ENCODE measurements at places on chromosomes 2 and 18.

DNA sequence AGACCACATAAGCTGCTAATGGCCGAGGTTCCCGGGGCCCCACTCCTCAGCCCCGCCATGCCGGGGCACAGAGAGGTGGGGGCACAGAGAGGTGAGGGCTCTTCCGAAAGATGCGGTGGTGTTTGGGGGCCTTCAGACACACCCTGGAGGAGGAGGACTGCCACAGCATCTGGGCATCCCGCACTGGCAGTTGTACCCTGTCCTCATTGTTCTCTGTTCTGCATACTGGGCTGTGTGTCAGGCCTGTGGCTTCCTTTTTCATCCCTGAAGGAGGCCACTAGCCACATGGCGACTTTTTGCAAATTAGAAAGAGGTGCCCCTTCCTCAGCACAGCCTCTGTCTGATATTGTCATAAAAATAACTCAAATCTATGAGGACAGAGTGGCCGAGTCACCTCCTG, 150.1 kb downstream of the CTIF start:
- no peaks in the 10 kb centered on the region for H3K27me3 ChIP-seq
- H3K4me1 ChIP-seq: peaks cover 11% of the 10 kb centered on the region
- H3K36me3 ChIP-seq: no peaks in the 10 kb centered on the region
- H3K4me3 ChIP-seq: no peak overlapping the region
- H3K27ac ChIP-seq: no peak overlapping the region

DNA sequence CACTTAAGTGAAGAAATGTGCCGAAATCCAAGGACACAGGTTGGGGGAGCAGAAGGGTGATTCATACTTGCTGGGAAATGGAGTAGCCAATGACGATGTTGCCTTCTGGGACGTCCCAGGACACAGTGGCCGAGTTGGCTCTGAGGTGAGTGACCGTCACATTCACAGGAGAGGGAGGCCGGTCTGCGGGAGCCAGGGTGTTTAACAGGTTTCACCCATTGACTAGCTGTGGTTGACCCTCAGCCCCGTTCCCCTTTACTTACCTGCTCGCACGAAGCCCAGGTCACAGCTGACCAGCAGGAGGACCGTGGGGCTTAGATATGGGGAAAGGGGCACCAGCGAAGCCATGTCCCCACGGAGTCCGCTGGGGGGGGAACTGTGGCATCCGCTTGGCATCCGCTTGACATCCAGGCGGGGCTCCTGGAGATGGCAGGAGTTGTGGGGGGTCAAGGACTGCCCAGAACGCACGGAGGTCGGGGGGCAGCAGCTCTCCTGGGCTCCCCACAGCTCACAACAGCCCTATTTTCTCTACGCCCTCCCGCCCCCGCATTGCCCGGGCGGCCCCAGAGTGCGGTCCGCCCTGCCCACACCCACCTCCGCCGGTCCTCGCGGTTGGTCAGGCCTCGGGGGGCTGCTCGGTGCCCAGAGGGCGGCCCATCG, 586 bp downstream of the FNDC4 start:
- peak overlapping the region; percentile 64 for H3K4me3 ChIP-seq
- no peaks in the 10 kb centered on the region for H3K36me3 ChIP-seq
- peaks cover 22% of the 10 kb centered on the region for H3K4me1 ChIP-seq
- H3K27me3 ChIP-seq: no peaks in the 10 kb centered on the region

- H3K4me3 ChIP-seq: peak overlapping the region; percentile 65
- peaks cover 4% of the 10 kb centered on the region for H3K27me3 ChIP-seq
- no peak for DNase-seq
- H3K4me1 ChIP-seq: peaks cover 16% of the 10 kb centered on the region
- H3K36me3 ChIP-seq: no peaks in the 10 kb centered on the region
Observed at GRCh38 chr2:23385351-23385747, 370 bp downstream of the KLHL29 start.

DNA sequence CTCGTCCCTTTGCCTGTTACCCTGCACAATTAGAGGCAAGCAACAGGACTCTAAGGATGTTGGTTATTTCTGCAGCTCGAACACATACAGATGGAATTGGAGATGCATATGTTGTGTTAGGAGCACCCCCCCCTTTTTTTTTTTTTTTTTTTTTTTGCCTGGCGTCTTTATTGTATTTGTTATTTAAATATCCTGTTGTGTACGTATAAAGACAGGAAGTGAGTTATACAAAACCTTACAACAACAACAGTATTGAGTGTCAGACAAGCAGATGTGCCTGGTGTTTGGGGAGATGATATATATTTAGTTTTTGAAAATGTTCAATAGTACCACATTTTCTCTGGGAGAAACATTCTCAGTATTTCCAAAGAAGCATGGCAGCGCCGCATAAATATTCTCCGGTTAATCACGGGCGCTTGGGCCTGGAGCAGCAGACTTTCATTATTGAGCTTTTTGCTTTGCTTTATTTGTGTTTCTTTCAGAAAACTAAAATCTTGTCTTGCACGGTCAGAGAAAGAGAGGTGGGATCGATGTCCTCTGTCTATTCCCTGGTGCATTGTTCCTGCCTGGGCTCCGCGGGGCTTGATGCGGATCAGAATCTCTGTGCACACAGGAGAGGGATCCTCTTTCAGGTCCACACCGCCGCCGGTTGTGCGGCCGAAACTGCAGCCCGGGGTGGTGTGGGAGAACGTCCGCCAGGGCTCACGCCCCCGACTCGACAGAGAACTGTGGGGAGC, 23.2 kb upstream of the ZNF516 start:
- DNase-seq: peak; percentile 82
- no peaks in the 10 kb centered on the region for H3K36me3 ChIP-seq
- H3K4me1 ChIP-seq: no peaks in the 10 kb centered on the region
- H3K27me3 ChIP-seq: no peaks in the 10 kb centered on the region
- peak overlapping the region; percentile 19 for H3K27ac ChIP-seq

DNA sequence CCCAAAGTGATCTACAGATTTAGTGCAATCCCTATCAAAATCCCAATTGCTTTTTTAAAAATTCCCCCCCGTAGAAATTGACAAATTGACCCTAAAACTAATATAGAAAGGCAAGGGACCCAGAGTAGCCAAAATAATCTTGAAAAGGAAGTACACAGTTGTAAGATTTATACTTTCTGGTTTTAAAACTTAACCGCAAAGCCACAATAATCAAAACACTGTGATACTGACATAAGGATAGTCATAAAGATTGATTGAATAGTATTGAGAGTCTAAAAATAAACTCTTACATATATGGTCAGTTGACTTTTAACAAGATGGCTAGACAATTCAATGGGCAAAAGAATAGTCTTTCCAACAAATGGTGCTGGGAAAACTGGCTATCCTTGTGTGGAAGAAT, 58.7 kb upstream of the GAREM2 start:
- DNase-seq: no peak
- no peak overlapping the region for H3K27ac ChIP-seq
- H3K27me3 ChIP-seq: no peaks in the 10 kb centered on the region
- no peak overlapping the region for H3K4me3 ChIP-seq

GRCh38 chr2:100419915-100420314, 2.4 kb upstream of the CHST10 start:
- peaks cover 17% of the 10 kb centered on the region for H3K4me1 ChIP-seq
- H3K36me3 ChIP-seq: no peaks in the 10 kb centered on the region
- H3K27me3 ChIP-seq: no peaks in the 10 kb centered on the region
- DNase-seq: no peak
- H3K27ac ChIP-seq: no peak overlapping the region

DNA sequence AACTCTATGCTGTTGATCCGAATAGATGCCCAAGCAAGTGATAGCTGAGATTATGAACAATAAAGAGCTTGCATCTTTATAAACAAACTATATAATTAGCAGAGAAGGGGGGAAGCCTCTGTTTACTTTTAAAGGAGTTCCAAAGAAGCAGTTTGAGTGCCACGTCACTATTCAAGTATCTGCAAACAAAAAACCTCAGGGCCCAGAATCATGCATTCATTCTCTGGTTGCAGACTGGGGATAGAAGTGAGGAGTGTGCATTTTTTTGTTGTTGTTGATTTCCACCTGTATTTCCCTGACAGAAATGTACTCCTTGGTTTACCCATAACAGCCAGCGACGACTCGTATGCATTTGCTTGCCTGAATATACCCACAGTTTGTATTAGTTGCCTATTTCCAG, 264.3 kb downstream of the PTGR3 start:
- H3K27ac ChIP-seq: no peak overlapping the region
- no peaks in the 10 kb centered on the region for H3K27me3 ChIP-seq
- no peaks in the 10 kb centered on the region for H3K36me3 ChIP-seq
- no peak for DNase-seq

- H3K4me1 ChIP-seq: peaks cover 12% of the 10 kb centered on the region
- no peak overlapping the region for H3K4me3 ChIP-seq
- H3K27me3 ChIP-seq: no peaks in the 10 kb centered on the region
- peak overlapping the region; percentile 36 for H3K27ac ChIP-seq
- H3K36me3 ChIP-seq: no peaks in the 10 kb centered on the region
Observed at GRCh38 chr2:43524177-43524965, 71.5 kb downstream of the THADA start.

GRCh38 chr2:234162861-234163260, 112.4 kb downstream of the SPP2 start:
- DNase-seq: no peak
- no peaks in the 10 kb centered on the region for H3K27me3 ChIP-seq
- no peaks in the 10 kb centered on the region for H3K4me1 ChIP-seq
- no peak overlapping the region for H3K4me3 ChIP-seq
- H3K36me3 ChIP-seq: no peaks in the 10 kb centered on the region
- no peak overlapping the region for H3K27ac ChIP-seq

GRCh38 chr2:186349508-186349907, 136.6 kb upstream of the ZC3H15 start:
- H3K27ac ChIP-seq: no peak overlapping the region
- DNase-seq: no peak
- no peak overlapping the region for H3K4me3 ChIP-seq
- H3K27me3 ChIP-seq: no peaks in the 10 kb centered on the region
- no peaks in the 10 kb centered on the region for H3K36me3 ChIP-seq

- no peak overlapping the region for H3K4me3 ChIP-seq
- H3K4me1 ChIP-seq: peaks cover 37% of the 10 kb centered on the region
- H3K27ac ChIP-seq: no peak overlapping the region
- no peaks in the 10 kb centered on the region for H3K36me3 ChIP-seq
Observed at GRCh38 chr2:164911832-164912231, 43.5 kb downstream of the SLC38A11 start.

GRCh38 chr18:9191658-9192256, 55.2 kb downstream of the ANKRD12 start:
- no peak overlapping the region for H3K27ac ChIP-seq
- H3K36me3 ChIP-seq: no peaks in the 10 kb centered on the region
- H3K4me3 ChIP-seq: no peak overlapping the region

DNA sequence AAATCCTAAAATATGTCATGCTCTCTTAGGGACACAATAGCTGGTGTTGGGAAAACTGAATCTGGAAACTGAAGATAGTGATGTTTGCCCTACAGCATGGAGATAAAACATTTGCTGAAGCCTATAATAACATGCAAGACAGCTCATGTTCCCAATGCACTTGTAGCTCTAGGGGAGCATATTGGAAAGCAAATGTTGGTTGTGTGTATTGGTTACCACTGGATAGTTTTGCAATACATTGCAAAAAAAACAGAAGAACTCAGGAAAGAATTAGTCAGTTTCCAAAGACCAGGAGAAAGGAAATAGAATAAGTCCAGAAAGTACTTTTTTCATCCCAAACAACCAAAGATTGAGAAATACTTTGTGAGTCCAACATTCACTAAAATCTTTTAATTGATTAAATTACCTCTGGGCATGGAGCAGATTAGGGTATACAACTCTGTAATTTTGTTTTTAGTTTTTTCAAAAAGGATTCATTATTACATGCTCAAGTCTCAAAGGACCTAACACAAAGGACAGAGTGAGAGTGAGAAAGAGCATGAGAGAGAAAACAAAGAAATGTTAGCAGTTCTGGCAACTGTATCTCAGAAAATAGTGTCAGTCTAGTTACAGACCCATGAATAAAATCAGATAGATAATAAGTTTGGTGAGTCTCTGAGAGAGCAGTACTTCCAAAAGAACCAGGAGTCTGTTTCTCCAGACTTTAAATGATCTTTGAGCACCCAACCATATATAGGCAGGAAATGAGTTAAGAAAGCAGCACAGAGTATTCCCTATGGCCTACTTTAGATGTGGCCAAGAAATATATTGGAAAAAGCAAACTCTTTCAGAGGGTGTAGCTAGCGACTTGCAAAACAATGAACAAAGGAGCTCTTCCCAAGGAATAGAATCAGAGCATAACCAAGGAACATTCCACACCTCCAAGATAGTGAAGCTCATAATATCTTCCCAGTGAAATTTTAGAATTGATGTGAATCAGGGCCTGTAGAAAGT, 36.6 kb upstream of the COL3A1 start:
- no peak overlapping the region for H3K27ac ChIP-seq
- no peak overlapping the region for H3K4me3 ChIP-seq
- H3K36me3 ChIP-seq: no peaks in the 10 kb centered on the region
- H3K27me3 ChIP-seq: no peaks in the 10 kb centered on the region
- no peaks in the 10 kb centered on the region for H3K4me1 ChIP-seq

- H3K27ac ChIP-seq: no peak overlapping the region
- DNase-seq: no peak
- H3K4me3 ChIP-seq: peak overlapping the region; percentile 89
- peaks cover 3% of the 10 kb centered on the region for H3K36me3 ChIP-seq
- no peaks in the 10 kb centered on the region for H3K27me3 ChIP-seq
- H3K4me1 ChIP-seq: peaks cover 18% of the 10 kb centered on the region
Observed at GRCh38 chr18:36066001-36066400, 1.4 kb downstream of the RPRD1A start.

DNA sequence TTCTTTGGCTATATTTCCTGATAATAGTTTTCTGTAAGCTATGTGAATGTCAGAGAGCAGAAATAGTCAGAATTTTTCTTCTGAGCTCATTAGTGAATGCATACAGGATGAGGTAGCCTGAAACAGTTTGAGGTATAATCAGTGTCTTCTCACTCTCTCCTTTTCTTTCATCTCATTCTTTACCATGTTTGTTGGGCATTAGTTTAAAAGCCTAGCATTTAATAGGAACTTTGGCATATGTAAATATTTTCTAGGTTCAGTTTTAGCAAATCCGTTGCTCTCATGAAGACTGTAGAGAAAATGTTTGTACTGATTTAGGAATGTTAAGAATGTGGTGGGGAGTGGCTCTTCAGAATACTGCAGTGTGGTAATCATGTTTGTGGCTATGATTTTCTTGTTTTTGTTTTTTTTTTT, 119.4 kb downstream of the PARD3B start:
- H3K27me3 ChIP-seq: no peaks in the 10 kb centered on the region
- H3K27ac ChIP-seq: peak overlapping the region; percentile 2
- no peak for DNase-seq
- peaks cover 9% of the 10 kb centered on the region for H3K4me1 ChIP-seq

- no peak overlapping the region for H3K27ac ChIP-seq
- H3K4me1 ChIP-seq: no peaks in the 10 kb centered on the region
- no peaks in the 10 kb centered on the region for H3K36me3 ChIP-seq
- no peak overlapping the region for H3K4me3 ChIP-seq
- DNase-seq: no peak
Observed at GRCh38 chr18:68221111-68221724, 493.7 kb downstream of the TMX3 start.

Data from upper lobe of left lung (tissue), 6 donors.